ENCODE measurements at places on chromosomes 3 and 15.

GRCh38 chr3:72163809-72164634, 379.1 kb upstream of the PROK2 start:
- no peak for DNase-seq

- peak; percentile 14 for DNase-seq
Measured at GRCh38 chr3:163490119-163490518, 1588.2 kb downstream of the SI start.

- DNase-seq = peak; percentile 44
Measured at GRCh38 chr15:90159213-90159612, 41.9 kb upstream of the SEMA4B start.

DNA sequence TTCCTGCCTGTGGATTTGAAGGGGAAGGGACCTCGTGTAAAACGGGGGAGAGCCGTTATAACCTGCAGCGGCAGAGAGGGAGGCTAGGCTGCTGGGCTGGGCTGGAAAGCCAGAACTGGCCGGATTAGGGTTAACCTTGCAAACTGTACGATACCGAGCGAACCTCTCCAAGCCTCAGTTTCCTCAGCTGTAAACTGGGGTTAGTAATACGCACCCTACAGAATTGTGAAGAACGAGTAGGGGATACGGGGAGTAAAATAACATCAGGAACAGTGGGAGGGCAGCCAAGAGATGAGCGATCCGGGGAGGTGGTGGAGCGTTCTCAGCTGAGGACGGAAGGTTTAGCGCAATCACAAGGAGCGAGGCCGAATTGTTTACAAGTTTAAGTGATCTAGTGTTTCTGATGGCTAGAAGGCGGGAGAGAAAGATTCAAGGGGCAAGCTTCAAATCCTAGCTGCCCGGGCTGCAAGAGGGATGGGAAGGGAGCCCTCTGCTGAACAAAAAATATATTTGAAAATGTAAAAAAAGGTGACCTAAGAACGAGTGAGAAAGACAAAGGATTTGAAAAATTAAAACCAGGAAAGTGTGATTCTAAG, 768 bp upstream of the SEMA5B start:
- DNase-seq = peak; percentile 51

GRCh38 chr3:49523756-49524747, 30.2 kb upstream of the BSN start:
- DNase-seq = no peak

DNA sequence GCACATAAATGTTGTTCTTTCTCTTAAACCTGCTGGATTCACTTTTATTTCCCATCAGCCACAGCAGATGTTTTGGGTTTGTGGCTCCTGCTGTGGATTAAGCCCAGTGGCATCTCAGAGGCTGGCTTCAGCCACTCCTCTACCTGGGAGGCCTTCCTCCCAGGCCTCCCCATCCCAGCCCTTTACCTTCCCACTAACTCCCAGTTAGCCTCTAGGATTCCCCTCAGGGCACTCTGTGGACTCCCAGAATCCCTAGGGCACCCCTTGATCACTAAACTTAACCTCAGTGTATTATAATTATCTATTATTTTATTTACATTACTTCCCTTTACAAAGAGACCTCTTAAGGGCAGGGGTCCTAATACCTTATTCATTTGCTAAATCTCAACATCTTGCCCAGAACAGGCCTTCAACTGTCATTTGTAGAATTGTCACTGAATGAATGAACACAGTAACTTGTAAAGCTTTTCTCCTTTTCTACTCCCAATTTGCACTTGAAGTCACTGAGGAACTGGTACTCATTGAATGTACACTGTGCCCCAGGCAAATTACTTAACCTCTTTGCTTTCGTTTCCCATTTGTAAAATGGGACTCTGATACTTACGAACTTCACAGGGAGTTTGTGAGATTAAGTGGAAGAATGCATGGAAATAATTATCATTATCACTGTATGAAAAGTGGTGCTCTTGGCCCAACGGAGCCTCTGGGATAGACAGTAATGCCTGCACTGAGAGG, 8.3 kb downstream of the CCDC13 start:
- no peak for DNase-seq

- DNase-seq = no peak
Measured at GRCh38 chr15:60110909-60111308, 106.8 kb downstream of the FOXB1 start.

DNA sequence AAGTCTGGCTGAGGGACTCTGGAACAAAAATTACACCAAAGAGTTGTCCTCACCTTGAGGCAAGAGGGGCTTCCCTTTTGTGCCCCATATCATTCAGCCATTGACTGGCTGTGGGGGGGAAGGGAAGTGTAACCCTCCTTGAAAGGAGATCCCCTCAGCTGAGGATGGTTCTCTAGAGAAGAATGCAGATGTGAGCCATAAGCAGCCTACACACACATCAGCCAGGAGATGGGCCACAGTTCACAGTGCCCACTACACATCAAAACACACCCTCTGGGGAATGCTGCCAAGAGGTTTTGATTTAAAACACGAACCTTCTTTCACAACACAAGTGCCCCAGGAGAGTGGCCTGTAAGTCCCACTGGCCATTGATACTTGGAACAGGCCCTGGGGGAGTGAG, 231.2 kb upstream of the CTDSPL start:
- DNase-seq = no peak

GRCh38 chr3:170815340-170815739, 54.7 kb downstream of the RPL22L1 start:
- DNase-seq = no peak

GRCh38 chr3:182258538-182259177, 534.6 kb upstream of the ATP11B start:
- DNase-seq = peak; percentile 18

DNA sequence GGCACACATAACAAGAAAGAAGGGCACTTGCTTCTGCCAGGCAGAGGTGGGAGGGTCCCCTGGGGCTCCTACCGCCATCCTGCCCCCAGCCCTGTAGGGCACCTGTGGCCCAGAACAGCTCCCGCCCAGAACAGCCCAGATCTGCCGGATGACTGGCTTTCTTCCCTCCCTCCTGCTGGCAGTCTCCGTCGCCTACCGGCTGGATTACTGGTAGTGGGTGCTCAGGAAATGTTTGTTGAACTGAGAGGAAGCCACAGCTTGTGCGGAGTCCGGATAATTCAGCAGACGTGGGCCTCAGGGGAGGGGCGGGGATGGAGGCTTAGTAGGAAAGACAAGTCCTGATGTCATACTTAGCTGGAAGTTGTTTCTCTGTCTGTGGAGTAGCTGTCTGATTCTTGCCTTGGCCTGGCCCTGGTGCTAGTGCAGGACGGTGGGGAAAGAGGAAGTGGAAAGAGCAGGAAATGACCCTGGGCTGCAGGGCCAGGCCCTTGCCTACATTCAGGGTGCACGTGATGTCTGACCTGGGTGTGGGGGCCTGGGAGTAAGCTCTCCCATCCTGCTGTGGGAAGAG, 6.7 kb downstream of the CCDC9B start:
- DNase-seq = no peak

DNA sequence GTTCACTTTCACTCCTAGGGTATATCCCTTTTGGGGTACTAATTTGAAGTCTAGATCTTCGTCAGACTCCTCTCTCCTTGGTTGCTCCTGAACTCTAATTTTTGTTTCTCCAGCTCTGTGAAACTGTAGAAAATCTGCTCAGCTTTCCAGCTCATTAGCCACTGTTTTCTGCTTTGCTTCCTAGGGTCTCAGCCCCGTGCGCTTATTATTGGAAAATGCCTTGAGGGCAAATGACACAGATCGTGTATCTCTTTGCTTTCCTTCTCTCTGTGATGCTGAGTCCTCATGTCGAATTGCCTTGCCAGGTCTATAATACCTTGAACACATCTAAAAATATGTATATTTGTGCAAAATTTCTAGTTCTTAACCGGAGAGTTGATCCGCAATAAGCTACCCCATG, 731.1 kb downstream of the EDEM1 start:
- DNase-seq = no peak

DNA sequence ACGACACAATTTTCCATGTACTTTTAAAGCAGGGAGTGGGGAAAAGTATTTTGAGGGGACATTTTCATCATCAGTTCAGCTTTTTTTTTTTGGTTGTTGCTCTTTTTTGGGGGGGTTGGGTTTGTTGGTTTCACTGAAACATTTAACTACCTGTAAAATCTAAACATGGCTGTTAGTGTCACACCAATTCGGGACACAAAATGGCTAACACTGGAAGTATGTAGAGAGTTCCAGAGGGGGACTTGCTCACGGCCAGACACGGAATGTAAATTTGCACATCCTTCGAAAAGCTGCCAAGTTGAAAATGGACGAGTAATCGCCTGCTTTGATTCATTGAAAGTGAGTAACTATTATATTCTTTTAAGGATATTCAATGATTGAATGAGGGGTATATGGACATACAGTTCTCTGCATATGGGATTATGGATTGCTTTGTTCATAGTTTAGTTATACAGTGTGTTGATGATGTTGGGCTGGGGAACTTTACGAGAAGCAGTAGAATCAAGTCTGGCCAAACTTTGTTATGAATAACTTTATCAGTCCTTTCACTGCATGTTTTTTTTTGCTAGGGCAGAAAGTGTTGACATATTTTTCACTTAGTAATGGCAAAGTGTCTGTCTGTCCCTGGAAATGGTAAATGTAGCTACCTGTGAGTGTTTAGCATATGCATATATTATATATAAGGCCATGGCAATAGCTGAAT, 31.5 kb downstream of the MBNL1 start:
- DNase-seq = no peak

- no peak for DNase-seq
Measured at GRCh38 chr15:66145726-66146182, 107.8 kb downstream of the MEGF11 start.

DNA sequence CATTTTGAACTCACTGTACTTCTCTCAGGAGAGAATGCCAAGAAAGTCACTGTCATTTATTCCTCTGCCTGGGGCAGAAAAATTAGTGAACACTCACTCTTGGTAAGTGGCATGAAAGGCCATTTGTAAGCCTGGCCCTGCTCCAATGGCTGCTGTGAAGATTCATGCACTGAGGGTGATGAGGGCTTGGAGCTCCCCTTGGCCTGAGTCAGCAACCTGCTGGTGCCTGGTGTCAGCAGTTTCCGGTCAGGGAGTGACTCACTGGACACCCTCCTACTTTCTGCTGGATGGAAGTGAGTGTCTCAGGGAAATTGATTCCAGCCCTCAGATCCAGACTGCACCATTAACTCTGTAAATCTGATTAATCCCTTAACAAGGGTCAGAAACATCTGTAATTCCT, 37.6 kb downstream of the TRA2B start:
- peak; percentile 94 for DNase-seq

DNA sequence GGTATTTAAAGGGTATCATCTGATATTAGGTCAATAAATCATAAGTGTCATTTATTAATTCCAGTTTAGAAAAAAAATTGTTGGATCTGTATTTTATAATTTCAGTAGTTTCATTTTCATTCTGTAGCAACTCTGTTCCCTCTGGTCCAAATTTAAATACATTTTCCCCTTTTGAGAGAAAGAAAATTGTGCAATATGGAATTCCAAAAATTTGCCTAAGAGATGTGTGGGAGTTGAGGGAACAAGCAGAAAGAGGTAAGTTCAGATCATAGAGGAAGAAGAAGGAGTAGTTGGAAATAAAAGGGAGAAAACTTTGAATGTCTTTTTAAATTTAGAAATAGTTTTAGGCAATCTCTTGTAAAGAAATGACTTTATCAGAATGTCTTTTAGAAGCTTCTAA, 48.9 kb upstream of the MME start:
- DNase-seq = no peak

DNA sequence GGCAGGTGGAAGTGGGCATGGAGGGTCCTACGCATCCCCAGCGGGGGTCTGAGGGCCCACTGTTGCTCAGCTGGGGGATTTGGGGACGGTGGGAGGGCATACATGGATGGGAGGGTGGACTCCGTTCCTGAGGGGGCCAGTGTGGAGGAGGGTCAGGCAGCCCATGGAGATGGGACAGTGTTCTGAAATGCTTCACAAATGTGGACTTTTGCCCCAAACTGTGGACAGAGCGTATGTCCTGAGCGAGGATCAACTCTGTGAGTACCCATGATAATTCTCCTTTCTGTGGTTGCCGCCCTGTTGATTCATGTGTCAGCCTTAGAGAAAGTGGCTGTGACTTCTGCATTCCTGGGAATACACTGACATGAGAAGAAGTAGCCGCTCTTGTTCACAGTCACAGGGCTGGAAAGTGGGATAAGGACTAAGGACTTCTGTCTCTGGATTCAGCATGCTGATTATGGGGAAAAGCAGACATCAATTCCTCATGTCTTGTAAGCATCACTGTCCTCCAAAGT, 33.4 kb downstream of the SMAD3 start:
- DNase-seq = no peak

GRCh38 chr3:39165518-39165917, 12.1 kb upstream of the CSRNP1 start:
- no peak for DNase-seq

- DNase-seq = no peak
Measured at GRCh38 chr15:67152429-67152828, 87.0 kb downstream of the SMAD3 start.

GRCh38 chr3:56785499-56785898, 16.2 kb downstream of the ARHGEF3 start:
- DNase-seq = no peak

GRCh38 chr3:69079269-69080159, 651 bp downstream of the UBA3 start:
- DNase-seq = no peak

DNA sequence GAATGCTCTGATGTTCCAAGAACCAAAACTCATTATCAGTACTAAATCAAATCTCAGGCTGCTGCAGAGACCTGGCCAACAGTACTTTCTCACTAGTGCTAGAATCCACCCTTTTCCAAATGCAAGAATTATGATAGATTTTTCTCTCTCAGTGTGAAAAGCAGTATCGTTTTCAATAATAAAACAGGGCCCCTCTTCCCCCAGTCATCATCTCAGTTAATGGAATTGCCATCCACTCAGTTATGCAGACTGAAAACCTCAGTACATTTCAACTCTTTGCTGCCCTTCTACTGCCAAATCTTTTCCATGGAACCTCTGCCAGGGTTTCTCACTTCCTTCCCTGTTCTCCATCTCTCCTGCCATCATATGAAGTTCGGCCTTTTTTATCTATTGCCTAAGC, 72.4 kb upstream of the FGF12 start:
- DNase-seq = no peak

- no peak for DNase-seq
Measured at GRCh38 chr3:56321383-56321782, 146.9 kb downstream of the ERC2 start.
